ENCODE measurements at places on chromosomes 1 and 21. TPM values are rescaled to one million over a fixed set of nuclear protein-coding genes. Genes with fewer than 3 reads are reported as not detected.

The ATP1A4 gene
- 1.1 TPM for total RNA-seq

The TMEM125 gene
- 197 TPM for total RNA-seq

The VWA1 gene
- 58.7 TPM for total RNA-seq

The LRRC8B gene
- total RNA-seq = 16.4 TPM

The C8A gene
- total RNA-seq = not detected

The FCGR1A gene
- 65.3 TPM for total RNA-seq

The MROH7 gene
- 2.1 TPM for total RNA-seq

The SCAMP3 gene
- 70.2 TPM for total RNA-seq

The SPRR2F gene
- not detected for total RNA-seq

The ARMH1 gene
- total RNA-seq = 14.5 TPM

The NECTIN4 gene
- 6.2 TPM for total RNA-seq

The FAM177B gene
- total RNA-seq = 0.56 TPM

Data from lower lobe of right lung (tissue), 2 donors.